Placental epithelial cell (primary cell): ENCODE measurements at places on chromosomes 7 and 10. TPM values are rescaled to one million over a fixed set of nuclear protein-coding genes. Genes with fewer than 3 reads are reported as not detected.

The HYAL4 gene
- total RNA-seq, result not detected in 2 replicates

The CRPPA gene
- total RNA-seq, result 1.6 and 3.1 TPM in 2 replicates

The GIMAP5 gene
- total RNA-seq, result not detected in 2 replicates

The CCL24 gene
- not detected in 2 replicates for total RNA-seq

The STN1 gene
- total RNA-seq, result 55.2 and 64.4 TPM in 2 replicates

The VIPR2 gene
- total RNA-seq, result not detected in 2 replicates

The ADIRF gene
- 3.5 TPM in 1 of 2 replicates, not detected in the other for total RNA-seq

The NRG3 gene
- total RNA-seq, result 0.22 and 0.39 TPM in 2 replicates

The GRID1 gene
- total RNA-seq, result under 0.01 and 0.11 TPM in 2 replicates

The LRRN3 gene
- total RNA-seq, result 0.11 and 0.39 TPM in 2 replicates

The TSPAN13 gene
- total RNA-seq, result 44.4 and 91.1 TPM in 2 replicates

The IFIT1B gene
- total RNA-seq, result 0.11 TPM in 1 of 2 replicates, not detected in the other

The NOS3 gene
- 2.4 and 14.1 TPM in 2 replicates for total RNA-seq

The KAZALD1 gene
- 11.9 and 26.7 TPM in 2 replicates for total RNA-seq

The OPN4 gene
- total RNA-seq, result not detected in 2 replicates

The C10orf62 gene
- total RNA-seq, result 0.33 TPM in 1 of 2 replicates, not detected in the other

The DMBT1 gene
- total RNA-seq, result not detected in 2 replicates

The FAM237B gene
- not detected in 2 replicates for total RNA-seq

The STX1A gene
- 2.4 and 7.4 TPM in 2 replicates for total RNA-seq

The CTTNBP2 gene
- total RNA-seq, result 0.39 and 0.43 TPM in 2 replicates

The CDC14C gene
- 0.11 TPM in 1 of 2 replicates, not detected in the other for total RNA-seq

The ACADSB gene
- 2.7 and 3.5 TPM in 2 replicates for total RNA-seq

The DGKB gene
- total RNA-seq, result 3.0 and 7.9 TPM in 2 replicates

The PAX4 gene
- total RNA-seq, result not detected in 2 replicates

The TET1 gene
- total RNA-seq, result 1.3 and 3.9 TPM in 2 replicates

The PIK3AP1 gene
- total RNA-seq, result under 0.01 TPM in 2 replicates
